Retina (tissue), 1 donor: ENCODE measurements at places on chromosomes 5 and 9.

DNA sequence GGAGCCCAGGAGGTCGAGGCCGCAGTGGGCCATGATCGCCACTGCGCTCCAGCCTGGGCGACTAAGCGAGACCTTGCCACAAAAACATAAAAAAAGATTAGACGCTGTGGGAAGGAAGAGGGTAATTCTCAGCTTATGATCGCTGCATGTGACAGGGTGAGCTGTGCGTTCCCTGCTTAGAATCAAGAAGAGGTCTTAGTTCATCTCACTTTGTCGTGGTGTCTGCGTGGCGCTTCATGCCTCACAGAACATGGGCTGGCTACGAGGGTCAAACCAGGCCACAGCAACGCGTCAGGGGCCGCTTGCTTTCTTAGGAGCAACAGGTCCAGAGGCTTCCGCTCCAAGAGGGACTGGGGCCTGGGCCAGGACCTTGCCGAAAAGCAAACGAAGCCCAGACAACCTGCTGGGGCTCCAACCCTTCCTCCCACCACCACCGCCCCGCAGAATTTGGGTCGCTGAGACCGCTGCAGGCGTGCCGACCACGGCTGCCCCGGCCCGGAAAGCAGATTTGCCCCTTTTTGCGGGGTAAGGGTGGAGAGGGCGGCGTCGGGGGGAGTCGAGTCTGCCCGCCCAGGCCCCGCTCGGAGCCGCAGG, 10.0 kb upstream of the GRIN1 start:
- DNase-seq, result peak; percentile 44

- DNase-seq, result no peak
Measured at GRCh38 chr9:82939451-82939850, 123.5 kb downstream of the RASEF start.

DNA sequence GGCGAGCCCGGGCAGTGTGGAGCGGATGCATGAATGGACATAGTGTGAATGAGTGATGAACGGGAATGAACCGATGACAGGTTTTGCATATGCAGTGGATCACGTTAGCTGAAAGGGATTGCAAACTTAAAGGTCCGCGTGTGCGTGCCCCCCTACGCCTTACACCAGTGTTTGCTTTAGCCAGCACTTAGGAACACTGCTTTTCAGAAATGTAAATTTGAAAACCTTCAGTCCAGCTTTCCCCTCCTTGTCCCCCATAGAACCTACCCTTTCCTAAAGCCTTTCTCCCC, 692 bp downstream of the PSAT1 start:
- DNase-seq, result no peak

- DNase-seq, result no peak
Measured at GRCh38 chr5:56508249-56508648, 275.1 kb upstream of the ANKRD55 start.

DNA sequence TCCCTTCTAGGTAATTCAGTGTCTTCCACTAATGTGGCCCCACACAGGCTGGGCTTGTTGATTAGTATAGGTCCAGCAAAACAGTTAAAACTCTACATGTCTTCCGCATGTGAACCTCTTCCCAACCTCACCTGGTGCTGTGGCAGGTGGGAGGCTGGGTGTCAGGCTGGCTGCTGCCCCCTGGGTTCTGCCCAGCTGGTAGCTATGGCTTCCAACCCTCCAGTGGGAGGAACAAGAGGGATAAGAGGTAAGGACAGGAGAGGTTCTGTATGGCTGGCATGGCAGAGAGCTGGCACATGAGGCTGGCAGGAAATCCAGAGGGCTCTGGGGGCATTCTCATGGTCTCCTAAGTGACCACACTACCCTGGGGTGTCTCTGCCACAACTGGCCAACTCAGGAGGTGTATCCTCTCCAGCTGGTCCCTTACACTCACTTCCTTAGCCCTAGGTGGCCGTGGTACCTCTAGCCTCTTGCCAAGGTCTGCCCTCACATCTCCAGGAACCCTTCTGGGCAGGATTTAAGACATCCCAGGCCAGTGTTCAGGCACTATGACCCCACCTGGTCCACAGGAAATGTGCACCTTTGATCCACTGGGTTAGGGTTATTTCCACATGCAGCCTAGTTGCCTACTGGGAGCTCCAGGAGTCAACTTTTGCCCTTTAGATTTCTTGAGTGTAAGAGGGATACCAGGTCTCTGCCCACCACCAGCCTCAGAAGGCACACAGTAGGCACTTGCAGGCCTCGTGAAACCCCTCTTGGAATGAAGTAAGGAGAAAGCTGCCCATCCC, 41.7 kb downstream of the AHRR start:
- no peak for DNase-seq

DNA sequence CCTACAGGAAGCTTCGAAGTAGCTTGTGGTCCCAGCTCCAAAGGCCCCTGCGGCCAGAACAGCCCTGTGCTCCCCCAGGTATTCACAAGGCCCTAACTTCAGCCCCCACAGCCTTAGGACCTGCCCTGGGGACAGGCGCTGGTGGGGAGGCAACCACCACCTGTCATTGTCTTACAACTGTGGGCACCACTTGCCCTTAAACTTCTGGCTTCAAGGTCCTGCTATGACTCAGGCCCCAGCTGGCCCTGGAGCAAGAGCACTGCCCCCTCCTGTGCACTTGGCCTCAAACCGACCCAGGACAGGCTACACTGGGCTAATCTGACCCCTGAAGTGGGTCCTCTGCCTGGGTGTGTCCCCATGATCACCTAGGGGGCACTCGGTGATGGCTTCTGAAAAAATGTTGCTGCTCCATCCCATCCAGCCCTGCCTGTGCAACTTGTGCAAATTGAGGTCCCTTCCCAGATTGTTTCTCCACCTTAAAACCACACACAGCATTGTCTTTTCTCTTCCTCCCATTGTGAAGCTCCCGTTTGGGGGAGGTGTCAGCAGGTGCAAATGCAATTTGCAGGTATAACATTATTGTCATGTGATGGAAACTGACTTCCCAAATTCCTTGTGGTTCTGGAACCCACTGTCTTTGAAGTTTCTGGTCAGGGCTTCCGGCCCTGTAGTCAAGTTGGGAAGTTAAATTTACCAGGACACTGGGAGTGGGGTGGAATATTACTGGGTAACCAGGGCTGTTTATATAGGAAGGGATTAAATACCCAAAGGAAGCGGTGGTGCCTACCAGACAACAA, 1.1 kb upstream of the PROB1 start:
- no peak for DNase-seq

DNA sequence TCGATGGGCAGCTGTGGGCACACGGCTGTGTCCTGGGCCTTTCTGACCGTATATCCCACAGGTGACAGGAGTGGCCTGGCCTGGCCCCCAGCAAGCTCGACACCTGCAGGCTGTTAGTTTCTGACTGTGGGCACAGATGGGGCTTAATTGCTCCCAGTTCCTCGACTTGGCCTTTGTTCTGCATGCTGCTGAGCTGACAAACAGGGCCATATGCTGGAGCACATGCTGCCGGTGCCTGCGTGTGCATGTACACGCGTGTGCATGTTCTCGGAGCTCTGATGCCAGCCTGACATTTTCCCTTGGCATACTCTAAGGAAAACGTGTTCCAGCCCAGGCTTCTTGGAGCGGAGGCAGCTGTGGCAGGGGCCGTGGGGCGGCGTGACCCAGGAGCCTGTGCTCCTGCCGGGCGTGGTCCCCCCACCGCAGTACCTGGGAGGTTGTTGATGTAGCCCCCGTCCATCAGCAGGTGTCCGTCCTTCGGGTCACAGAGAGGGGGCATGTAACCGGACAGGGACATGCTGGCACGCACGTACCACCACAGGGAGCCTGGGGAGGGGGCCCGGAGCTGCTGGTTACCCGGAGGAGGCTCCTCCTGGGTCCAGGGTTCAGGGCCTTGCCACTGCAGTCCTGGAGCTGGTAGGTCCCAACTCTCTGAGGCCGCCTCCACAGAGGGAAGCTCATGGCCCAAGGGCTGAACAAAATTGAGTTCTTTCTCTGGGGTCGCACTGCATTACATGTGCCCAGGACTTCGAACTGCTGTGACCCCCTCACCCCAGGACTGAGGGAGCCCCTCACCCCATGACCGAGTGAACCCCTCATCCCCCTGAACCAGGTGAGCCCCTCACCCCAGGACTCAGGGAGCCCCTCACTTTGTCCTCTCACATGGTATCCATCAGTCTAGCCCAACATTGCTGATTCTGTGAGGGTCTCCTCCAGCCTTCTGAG, 4.1 kb upstream of the NSMF start:
- DNase-seq, result no peak

GRCh38 chr9:83934569-83935275, 13.5 kb upstream of the KIF27 start:
- DNase-seq, result no peak

- DNase-seq, result no peak
Measured at GRCh38 chr9:35944173-35944572, 13.8 kb downstream of the OR2S2 start.

DNA sequence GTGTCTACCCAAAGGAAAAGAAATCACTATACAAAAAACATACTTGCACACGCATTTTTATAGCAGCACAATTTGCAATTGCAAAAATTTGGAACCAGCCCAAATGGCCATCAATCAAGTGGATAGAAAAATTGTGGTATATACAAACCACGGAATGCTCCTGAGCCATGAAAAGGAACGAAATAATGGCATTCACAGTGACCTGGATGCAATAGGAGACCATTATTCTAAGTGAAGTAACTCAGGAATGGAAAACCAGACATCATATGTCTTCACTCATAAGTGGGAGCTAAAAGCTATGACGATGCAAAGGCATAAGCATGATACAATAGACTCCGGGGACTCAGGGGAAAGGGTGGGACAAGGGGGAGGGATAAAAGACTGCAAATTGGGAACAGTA, 78.4 kb downstream of the ENC1 start:
- DNase-seq, result no peak

- peak; percentile 50 for DNase-seq
Measured at GRCh38 chr5:51381761-51382474, 1.3 kb upstream of the ISL1 start.

- no peak for DNase-seq
Measured at GRCh38 chr9:3857673-3858072, 331.9 kb upstream of the RFX3 start.

- peak; percentile 55 for DNase-seq
Measured at GRCh38 chr9:10144355-10144754, 468.4 kb downstream of the PTPRD start.

DNA sequence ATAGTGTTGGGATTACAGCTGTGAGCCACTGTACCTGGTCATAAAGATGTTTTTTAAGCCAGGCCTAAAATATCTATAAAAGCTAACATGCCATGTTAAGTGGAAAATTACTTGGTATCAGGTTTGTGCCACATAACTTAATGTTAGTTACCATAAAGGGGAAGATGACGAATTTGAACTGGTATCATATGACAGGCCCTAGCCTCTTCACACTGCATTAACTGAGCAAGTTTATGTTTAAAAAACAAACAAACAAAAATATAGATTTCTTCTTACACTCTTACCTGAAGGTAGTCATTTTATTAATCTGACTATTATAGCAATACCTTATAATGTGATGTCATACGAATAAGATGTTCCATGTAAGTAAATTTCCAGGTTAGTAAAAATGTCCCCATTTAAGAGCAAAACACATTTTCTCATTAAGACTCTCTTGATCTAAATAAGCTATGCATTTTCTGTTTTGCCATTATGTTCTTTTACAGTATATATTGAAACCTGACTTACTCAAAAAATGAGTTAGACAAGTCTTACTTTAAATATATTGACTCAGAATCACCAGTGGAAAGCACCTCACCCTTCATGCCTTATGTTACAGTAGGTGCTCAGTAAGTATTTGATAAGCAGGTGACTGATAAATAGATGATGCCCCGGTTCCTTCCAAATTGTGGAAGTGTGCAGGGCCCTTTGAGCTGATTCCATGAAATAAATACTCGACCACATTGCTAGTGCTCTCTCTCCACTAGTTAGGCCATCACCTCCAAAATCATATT, 125.4 kb downstream of the CDC42SE2 start:
- no peak for DNase-seq

DNA sequence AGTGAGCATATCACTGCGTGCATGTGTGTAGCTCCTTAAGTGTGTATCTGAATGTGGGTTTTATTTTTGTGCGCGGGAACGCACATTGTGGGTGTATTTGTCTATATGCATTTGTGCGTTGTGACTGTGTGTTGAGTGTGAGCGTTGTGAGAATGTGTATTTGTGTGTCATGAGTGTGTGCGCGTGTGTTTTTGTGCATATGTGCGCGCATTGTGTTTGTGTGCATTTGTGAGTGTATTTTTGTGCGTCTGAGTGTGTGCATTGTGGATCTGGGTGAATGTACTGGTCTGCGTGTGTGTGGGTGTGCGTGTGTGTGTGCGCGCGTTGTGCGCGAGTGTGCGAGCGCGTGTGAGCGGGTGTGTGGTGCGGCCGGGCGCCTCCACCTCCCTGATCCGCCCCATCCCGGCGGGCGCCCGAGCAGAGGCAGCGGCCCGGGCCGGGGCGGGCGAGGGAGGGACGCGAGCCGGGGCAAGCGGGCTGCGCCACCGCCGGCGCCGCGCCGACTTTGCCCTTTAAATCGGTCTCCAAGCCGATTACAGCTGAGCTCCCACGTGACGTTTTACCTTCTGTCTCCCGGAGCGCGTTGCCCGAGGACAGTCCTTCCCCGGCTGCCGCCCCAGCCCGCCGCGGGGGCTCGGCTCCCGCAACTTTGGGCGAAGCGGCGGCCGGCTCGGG, at the start of gene RASGRF2:
Gene RASGRF2 (plus strand): TSS at position 596 of the 675 bp plus-strand sequence. CDS start 376 bp downstream, outside the sequence.
- DNase-seq, result peak; percentile 64

DNA sequence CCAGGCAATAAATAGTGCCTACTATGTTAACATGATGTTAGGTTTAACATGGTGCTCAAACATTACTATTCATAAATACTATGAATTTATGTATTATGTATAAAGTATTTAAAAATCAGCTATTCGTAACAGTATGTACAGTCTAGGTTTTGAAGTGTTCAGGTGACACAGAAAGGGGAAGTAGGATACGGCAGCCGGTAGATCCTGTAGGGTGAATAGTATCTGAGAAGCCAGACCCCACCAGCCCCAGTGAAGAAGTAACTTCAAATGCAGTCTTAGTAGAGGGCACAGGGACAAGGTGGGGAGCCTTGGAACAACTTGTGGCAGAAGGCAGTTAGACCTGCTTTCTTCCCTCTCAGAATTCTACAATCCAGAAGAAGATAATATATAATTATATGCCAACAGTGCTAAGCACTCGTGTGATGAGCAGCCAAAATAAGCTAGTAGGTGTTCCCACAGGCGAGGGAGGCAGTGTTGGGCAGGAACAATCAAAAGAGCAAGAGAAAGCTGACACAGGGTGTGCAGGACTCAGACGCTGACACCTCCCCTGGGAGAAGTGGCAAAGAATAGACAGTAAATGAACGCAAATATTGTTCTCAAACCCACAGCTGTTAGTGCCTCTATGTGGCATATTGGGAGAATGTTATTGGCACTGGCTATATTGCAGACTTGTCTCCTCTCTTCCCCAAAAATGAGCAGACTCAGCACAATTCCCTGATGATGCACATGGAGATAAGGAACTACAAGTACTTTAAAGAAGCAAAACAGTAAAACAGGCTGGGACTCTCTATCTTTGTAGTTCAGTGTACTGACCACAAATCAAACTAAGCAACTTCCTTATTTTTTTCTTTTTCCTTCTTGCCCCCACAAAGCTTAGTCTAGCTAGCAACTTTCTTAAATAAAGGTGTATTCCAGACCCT, 4.6 kb downstream of the ZNF367 start:
- no peak for DNase-seq

DNA sequence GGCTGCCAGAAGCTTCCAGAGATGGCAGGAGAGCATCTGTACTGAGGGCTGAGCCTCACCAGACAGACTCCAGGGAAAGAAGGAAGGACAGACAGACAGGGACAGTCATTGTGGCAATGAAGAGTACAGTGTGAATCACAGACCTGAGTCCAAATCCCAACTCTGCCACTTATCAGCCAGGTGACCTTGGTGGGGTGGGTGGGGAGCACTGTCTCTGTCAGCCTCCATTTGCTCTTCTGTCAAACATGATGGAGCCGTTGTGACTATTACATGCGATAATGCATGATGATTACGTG, 85.9 kb upstream of the FSTL4 start:
- DNase-seq, result no peak
